ENCODE measurements at places on chromosomes 3 and 15.

DNA sequence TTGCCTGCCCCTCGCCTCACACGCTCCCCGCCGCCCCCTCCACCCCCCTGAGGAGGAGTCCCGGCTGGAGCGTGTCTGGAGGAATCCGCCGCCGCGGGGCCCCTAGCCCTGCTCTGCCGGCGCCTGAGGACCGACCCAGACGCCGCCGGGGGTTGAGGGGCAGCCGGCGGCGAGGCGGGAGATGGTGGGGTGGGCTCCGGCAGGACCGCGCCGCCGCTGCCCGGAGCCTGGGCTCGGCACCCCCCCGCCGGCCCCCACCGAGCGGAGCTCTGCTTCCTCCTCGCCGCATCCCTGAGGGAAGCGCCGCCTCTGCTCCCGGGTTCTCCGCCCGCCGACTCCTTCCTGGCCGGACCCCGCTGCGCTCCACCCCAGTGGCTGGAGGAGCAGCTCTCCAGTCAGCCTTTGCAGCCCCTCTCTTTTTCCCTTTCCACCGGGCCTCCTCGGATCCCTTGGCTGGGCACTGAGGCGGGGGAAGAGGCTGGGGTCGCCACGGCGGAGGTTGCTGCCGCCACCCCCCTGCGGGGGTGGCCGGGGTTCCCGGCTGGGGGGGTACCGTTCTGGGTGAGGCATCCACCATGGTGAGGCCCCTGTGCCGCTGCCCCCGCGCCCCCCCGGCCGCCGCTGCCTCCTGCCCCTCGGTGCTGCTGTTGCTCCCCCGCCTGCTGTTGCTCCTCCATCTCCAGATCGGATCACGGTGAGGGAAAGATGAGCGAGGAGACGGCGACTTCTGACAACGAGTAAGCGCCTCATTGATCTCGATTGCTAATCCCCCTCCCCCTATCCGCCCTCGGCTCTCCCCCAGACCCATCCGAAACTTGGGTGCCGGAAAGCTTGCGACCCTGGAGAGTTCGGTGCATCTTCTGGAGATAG lies at the start of gene SPRED1:
Gene SPRED1, plus strand, starts transcription at position 356 of the 870 bp plus-strand sequence. Its CDS starts 350 bp downstream, at position 706.
- DNase-seq = peak; percentile 62

GRCh38 chr15:73602446-73602843 lies 30.7 kb downstream of the NPTN start:
- DNase-seq = peak; percentile 14

DNA sequence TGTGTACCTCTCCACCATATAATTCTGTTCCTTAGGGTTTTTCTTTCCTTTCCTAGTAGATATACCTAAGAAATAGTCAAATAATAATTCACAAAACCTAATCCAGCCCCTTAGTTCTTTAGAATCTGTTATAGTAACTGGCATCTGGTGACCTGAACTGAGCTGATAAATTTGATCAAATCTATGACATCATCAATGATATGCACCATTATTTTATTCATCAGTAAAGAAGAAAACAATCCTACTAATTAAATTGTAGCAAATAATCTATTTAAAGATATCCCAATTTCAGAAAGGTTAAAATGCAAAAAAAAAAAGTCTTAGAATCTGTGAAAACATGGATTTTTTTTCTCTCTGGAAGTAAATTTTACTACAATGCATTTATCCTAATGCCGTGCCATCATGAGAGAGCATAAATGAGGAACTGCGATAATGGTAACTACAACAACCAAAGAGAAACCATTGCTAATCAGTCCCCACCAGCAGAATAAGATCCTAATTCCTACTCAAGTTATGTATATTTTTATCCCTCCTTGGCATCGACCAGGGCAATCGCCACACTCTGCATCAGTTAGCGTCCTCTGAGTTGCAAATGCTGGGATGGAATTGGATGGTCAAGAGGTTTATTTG lies 6.6 kb upstream of the MNS1 start:
- no peak for DNase-seq

DNA sequence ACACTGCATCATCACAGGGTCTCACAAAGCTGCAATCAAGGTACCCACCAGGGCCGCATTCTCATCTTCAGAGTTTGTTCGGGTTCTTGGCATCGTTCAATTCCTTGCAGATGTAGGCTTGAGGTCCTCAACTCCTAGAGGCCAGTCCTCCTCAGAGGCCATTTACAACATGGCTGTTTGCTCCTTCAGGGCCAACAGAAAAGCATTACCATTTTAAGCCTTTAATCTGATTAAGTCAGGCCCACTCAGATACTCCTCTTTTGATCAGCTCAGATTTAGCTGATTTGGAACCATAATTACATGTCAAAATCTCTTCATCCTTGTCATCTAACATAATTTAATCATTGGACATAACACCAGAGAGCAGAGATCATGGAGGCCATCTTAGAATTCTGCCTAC lies 55.4 kb downstream of the BFSP2 start:
- DNase-seq = no peak

- peak; percentile 88 for DNase-seq
Observed at GRCh38 chr3:51706788-51707731, at the start of gene GRM2. Gene GRM2 (plus strand): TSS chr3:51707068. CDS start chr3:51708984, 1,916 bp downstream.

DNA sequence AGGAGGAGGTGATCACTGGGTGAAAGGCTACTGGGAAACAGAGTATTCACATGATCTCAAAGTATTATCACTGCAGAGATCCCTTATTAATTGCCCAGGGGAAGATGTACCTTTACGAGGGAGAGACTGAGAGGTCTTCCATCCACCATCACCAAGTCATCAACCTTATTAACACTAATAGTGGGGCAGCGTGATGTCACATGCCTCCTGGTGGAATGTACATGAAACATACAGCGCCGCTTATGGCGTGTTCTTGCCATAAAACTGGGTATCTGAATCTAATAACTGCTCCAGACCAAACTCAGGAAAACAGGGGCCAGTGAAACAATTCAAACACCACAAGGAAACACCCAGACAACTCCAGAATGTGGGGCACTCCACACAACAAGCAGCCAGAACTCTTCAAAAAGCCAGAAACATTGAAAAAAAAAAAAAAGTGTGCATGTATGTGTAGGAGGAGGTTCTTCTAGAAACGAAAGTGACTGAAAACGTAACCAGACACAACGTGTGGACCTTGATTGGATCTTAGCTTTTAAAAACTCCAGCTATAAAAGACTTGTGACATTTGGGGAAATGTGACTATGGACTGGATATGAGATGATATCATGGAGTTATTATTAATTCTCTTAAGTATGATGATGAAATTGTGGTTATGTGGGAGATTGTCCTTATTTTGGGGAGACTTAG lies 4.6 kb downstream of the STIMATE start:
- peak; percentile 65 for DNase-seq

DNA sequence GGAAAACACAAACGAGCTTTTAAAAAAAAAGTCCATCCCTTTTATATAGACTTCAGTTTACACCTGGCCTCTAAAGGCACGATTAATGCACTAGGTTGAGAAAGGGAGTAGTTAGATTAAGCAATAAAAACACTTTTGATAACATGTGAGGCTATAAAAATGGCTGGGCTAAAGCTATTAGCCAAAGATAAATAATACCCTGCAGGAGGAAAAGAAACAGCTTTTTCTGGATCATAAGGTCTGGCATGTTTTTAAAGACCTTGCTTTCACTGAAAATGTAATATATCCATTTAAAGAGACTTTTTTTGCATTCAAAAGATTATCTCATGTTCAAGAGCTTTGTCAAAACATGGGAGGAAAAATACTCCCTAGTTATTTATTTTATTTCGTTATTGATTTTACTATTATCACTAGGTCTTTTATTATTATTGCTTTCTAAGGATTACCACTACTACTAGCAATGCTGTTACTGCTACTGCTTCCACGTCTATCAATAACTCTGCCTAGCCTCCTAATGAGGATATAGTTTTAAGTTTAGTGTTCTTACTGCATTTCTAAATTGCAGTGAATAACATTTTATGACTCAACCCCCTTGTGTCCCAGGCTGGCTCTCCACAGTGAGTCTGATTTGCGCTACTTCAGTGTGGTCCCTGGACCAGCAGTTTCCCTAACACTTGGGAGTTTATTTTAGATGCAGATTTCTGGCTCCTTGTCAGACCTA lies 93.4 kb downstream of the THRB start:
- DNase-seq = peak; percentile 52

GRCh38 chr3:143973259-143974021 lies 1.8 kb downstream of the DIPK2A start:
- DNase-seq = peak; percentile 86

GRCh38 chr3:128004661-128005060 lies 47.6 kb upstream of the SEC61A1 start:
- DNase-seq = no peak

- DNase-seq = no peak
Observed at GRCh38 chr15:95880031-95880570, 450.4 kb upstream of the NR2F2 start.

DNA sequence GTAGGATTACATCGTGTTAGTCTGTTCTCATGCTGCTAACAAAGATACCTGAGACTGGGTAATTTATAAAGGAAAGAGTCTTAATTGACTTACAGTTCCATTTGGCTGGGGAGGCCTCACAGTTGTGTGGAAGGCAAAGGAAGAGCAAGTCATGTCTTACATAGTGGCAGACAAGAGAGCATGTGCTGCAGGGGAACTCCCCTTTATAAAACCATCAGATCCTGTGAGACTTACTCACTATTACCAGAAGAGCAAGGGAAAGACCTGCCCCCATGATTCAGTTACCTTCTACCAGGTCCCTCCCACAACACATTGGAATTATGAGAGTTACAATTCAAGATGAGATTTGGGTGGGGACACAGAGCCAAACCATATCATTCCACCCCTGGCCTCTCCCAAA lies 3.4 kb downstream of the SLC25A26 start:
- DNase-seq = no peak

- DNase-seq = no peak
Observed at GRCh38 chr3:9732080-9732739, 675 bp downstream of the BRPF1 start.

DNA sequence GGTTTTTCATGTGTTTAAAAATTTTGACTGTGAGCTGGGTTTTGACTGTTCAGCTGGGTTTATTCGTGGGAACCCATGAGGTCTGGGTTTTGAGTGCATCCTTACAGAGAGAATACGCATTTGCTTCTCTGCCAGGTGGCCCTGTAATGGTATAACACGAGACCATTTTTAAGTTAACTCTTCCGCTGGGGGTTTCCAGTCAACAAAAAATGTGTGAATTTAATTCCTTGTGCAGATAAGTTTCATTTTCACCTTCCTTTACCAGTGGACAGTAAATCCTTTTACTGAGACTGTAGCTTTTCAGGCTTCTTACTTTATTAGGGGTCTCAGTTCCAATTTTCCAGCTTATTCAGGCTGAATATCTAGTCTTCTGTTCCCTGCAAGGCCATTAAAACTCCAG lies 149.6 kb downstream of the OPA1 start:
- no peak for DNase-seq

DNA sequence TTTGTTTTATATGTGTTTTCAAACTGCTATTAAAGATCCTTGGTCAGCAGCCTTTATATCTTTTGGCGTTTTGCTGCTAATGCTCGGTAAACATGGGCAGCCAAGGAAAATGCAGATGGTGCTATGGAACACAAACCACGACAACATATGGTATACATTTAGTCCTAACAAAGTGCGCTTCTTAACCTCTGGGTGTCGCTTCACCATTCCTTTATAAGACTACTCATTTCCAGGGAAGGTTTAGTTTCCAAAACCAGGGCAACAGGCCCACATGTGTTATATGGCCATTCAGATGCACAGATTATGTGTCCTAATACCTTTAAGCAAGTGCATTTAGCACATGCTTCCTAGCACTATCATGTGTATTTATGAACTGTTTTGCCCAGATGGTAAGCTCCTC lies 14.7 kb downstream of the SHOX2 start:
- DNase-seq = peak; percentile 51

DNA sequence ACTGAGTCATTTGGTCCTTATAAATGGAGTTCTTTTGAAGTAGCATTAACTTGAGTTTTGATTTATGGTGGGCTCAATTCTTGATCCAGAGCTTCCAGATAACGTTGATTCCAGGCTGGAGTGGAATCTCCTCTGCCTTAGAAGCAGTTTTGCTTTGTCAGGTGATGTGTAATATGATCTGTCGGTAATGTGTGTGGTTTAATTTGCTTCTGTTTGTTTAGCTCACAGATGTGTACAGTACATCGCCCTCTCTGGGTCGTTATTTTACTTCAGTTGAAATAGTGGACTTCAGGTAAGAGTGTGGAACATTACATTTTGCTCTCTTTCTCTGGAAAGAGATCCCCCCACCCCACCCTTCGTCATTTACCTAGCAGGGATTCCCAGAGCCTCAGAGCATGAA lies 23.1 kb downstream of the C3orf52 start:
- DNase-seq = peak; percentile 11

GRCh38 chr15:85324202-85324601 lies 56.2 kb upstream of the AKAP13 start:
- DNase-seq = peak; percentile 39

DNA sequence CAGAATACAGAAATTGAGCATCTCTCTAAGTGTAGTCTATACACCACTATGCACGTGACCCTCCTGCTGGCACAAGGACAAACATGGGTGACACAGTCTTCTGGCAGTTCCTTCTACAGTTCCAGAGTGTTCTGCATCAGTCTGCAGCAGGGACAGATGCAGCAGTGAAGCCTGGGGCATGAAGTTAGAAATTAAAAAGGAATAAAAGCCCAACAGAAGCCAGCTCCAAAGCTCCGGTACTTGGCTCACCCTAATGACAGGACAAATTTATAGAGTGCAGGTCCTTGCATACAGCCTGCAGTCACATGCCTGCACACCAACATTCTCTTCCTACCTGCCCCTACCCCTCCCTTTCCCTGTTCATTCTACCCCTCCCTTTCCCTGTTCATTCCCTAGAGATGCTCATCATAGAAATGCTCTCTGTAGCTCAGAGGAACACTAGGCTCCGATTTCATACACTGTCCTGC lies 15.0 kb downstream of the UACA start:
- no peak for DNase-seq

DNA sequence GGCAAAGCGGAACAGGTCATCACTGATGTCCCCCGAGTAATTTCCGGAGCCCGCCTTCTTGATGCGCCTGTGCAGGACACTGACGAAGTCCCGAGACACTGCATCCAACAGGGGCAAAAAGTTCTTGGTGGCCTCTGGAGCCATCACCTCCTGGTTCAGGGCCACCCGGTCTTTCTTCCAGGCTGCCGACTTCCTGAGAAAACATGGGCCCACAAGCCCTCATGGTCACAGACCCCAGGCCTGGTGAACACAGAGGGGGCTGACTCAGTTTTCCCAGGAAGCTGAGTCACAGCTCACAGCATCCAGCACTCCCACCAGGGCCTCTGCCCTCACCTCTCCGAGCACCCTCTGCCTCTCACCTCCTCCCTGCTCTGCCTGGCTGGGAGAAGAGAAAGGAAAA lies 22.4 kb downstream of the CYP11A1 start:
- no peak for DNase-seq

DNA sequence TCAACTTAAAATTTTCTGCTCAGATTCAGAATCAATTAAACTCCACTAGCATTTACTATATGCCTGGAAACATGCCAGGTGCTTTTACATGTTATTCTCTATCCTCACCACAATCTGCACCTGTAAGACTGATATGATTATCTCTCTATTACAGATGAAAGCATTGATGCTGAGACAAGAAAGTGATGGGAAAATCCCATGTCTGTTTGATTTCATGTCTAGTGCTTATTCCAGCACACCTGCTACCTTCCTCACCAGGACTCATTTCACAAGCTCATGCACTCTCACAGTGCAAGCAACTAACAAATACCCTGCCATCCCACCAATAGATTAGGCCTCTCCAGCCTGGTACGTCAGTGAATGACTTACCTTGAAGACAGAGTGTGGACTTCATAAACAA lies 25.0 kb upstream of the BCL6 start:
- no peak for DNase-seq
